ENCODE measurements at places on chromosomes 5 and 9.

DNA sequence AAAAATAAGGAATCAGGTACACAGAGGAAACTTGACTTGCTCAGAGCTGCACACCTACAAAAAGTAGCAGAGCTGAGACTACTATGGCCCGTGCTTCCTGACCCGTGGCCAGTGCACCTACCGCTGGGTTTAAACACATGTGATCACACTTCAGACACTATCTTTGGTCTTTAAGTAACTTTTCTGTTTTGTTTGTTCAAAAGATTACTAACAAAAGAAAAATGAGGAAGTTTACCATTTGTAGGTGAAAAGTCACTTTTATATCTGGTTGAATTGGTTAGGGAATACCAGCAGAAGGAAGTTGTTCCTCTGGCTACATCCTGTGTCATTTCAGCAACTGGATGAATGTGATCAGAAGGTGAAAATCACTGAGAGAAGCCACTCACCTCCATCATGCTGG is 6.5 kb upstream of the SYK start:
- no peak for DNase-seq

GRCh38 chr5:156124708-156125107 is 202.3 kb upstream of the SGCD start:
- DNase-seq: no peak

DNA sequence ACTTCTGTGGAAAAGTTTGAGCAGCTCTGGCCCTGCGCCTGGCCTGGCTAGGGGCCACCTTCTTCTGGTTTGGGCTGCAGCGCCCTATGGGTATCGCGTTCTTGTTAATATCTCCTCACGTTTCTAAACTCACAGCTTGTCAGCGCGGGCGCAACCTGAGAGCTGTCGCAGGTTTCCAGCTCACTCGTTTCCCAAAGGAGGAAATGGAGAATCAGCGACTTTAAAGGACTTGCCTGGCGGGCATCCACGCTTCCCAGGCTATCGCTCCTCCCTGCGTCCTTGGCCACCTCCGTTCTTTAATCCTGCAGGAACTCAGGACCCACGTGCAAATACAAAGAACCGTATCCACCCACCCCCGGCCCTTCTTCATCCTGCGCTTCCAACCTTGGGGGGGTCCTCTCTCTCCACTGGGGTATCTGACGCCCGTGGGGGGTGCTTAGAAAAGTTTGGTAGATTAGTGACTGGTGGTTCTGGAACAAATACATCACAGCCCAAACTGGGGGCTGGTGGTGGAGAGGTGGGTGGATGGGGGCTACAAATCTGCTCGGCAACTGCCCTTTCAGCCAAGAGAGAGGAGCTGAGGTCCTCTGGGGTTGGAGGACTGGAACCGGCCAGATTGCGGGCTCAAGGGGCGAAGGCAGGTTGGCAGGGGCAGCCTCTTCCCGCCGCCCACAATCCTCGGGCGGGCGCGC is 578 bp upstream of the PSAT1 start:
- DNase-seq: no peak

GRCh38 chr9:28389411-28389810 is 816.1 kb upstream of the C9orf72 start:
- DNase-seq: no peak

- no peak for DNase-seq
Observed at GRCh38 chr5:10530601-10531320, 33.1 kb upstream of the ANKRD33B start.

- DNase-seq: no peak
Observed at GRCh38 chr9:15867334-15867733, 314.5 kb downstream of the CCDC171 start.

DNA sequence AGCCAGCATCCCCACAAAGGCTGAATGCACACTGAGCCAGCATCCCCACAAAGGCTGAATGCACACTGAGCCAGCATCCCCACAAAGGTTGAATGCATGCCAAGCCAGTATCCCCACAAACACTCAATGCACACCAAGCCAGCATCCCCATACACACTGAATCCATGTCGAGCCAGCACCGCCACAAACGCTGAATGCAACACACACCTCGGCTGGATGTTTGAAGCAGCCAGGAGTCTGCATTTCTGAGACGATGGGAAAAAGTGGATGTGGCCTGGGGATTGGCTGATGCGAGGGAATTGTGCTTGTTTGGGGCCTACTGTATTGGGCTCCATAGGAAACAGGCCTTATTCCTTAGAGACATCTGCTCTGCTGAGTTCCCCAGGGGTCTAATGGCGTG is 30.9 kb upstream of the CEP72 start:
- no peak for DNase-seq

DNA sequence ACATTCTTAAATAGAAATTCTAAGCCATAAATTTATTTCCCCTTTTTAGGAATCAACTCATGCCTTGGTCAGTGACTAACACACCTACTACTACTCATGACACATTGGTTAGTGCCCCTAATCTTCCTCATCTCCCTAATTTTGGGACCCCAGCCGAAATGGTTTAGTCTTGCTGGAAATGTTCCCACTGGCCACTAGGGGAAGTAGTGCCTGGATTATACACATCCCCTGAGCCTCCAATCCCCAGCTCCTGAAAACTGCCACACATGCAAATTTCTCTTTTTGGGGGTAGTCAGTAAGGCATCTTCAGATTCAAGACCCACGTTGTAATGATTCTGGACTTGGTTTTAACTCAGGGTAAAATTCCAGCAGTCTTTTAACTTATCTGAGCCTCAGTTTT is 79.8 kb downstream of the HSD17B3 start:
- DNase-seq: no peak

DNA sequence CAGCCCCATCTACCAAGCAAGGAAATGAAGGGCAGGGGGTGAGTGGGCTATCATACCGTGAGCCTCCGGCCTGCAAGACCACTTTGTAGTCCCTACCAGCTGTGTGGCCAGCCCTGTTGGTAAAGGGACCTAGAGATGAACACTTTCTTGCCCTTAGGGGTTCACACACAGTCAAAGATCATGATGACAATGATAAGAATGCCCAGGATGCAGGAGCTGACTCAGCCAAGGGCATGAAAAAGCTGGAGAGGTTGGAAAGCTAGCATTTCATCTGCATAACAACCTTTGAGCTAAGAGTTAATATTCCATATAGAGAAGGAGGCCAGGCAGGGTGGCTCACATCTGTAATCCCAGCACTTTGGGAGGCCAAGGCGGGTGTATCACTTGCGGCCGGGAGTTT is 19.2 kb upstream of the FGFR4 start:
- DNase-seq: no peak

GRCh38 chr9:21324047-21324446 is 11.2 kb downstream of the KLHL9 start:
- DNase-seq: no peak

DNA sequence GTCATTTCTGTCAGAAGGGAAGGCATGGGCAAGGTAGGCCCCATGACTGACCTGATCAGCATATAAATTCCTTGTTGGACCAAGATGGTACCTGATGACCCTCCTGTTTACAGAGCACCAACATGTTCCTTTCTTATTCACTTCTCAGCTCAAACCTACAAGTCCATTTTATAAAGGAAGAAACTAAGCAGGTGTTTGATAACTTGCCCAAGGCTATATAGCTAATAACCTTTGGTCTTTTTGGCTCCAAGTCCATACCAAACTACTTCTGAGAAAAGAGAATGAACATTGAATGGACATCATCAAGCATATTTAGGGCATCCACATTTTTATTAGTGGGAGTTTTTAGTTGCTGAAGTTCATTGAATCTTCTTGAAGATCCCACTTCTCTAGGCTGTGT is 125.2 kb downstream of the GALNT10 start:
- DNase-seq: no peak

GRCh38 chr5:135993880-135994636 is 34.7 kb upstream of the TGFBI start:
- no peak for DNase-seq

Measured in stimulated activated CD4-positive, alpha-beta T cell treated with anti-CD3 and anti-CD28 coated beads, TNF-alpha, amount 100 ng/mL, for 1 hour (primary cell).